Fibroblast of skin of left quadriceps (primary cell): ENCODE measurements at places on chromosomes 4 and X.

DNA sequence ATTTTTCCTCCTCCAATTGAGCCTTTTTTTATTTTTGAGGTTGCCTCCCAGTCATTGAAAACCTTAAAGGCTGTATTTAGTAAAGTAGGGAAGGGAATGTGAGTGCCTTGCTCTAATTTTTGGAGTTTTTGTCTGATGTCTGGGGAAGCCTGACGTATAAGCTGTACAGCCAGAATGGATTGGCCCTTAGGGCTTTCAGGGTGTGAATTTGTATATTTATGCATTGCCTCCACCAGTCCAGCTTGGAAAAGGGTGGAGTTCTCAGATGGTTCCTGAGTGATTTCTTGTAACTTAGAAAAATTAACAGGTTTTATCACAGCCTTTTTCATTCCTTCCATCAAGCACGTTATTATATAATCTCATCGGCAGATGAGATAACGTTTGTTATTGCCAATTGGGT, 8.6 kb upstream of the IL9R start:
- no peak for DNase-seq

DNA sequence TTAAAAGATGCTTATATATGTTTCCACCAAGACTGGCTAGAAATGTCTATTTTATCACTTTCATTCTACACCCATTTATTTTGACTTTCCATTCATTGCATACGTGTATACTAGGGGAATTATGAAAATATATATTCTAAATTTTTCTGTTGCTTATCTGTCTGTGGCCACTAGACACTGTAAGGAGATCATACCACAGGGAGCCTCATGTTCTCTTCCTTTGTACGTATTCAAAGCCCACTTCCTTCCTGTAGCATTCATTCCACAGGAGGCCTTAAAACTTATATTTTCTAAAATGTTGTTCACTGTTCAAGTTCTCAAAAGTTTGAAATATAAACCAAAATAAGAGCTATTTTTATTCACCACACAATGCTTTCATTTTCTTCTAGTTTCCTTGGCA, 1848.9 kb upstream of the TENM3 start:
- DNase-seq, result no peak

DNA sequence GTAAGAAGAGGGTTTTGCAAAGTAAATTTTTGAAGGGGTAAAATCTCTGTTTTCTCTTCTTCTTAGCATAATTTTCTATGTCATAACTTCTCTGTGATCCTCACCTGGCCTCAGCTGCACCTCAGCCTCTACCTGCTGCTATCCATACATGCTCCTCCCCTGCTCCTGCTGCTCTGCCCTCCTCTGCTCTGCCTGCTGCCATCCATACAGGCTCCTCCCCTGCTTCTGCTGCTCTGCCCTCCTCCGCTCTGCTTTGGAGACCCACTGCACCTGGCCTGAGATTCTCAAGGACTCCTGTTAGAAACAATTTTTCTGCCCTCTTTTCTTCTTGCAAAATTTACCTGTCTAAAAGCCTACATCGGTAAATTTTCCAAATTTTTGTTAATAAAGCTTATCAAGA, 388.6 kb upstream of the PITX2 start:
- DNase-seq, result no peak

- peak; percentile 5 for DNase-seq
Observed at GRCh38 chr4:6019316-6020263, 1.4 kb upstream of the C4orf50 start.

- peak; percentile 20 for DNase-seq
Observed at GRCh38 chr4:184147858-184148737, 69.6 kb downstream of the ENPP6 start.

GRCh38 chr4:38314663-38315062, 349.3 kb upstream of the KLF3 start:
- no peak for DNase-seq

GRCh38 chrX:2342874-2343273, 157.9 kb downstream of the DHRSX start:
- DNase-seq, result peak; percentile 33

DNA sequence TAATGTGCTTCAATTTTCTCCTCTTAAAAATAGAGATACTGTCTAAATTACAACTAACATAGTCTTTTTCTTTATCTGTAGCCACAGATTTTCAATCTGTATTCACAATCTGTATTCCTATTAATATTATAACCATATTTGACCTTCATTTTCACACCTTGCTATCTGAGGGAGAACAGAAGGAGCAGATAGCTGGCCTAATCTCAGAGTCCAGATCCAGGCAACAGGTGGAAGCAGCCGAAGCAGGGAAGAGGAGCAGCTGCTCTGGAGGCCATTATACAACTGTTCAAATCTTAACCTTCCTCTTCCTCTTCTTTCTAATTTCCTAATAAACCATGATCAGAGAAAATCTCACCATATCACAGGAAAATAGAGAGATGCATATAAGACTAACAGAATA, 14.2 kb downstream of the SEPSECS start:
- DNase-seq, result no peak

DNA sequence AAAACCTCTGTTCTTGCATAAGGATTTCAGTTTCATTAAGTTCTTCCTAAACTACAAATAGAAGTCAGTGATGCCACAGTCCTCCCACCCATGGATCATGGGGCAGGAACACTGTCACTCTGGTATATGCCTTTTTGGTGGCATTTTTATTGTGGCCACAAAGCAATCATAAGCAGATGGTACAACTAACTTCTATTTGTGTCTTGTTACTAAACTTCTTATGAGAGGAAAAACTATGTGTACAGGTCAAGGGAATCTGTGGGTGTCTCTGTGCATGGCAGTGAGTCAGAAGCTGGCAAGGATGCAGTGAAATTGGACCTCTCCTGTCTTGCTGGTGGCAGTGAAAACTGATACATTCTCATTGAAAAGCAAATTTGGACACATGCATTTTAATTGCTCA, 245.0 kb upstream of the GPC4 start:
- no peak for DNase-seq

DNA sequence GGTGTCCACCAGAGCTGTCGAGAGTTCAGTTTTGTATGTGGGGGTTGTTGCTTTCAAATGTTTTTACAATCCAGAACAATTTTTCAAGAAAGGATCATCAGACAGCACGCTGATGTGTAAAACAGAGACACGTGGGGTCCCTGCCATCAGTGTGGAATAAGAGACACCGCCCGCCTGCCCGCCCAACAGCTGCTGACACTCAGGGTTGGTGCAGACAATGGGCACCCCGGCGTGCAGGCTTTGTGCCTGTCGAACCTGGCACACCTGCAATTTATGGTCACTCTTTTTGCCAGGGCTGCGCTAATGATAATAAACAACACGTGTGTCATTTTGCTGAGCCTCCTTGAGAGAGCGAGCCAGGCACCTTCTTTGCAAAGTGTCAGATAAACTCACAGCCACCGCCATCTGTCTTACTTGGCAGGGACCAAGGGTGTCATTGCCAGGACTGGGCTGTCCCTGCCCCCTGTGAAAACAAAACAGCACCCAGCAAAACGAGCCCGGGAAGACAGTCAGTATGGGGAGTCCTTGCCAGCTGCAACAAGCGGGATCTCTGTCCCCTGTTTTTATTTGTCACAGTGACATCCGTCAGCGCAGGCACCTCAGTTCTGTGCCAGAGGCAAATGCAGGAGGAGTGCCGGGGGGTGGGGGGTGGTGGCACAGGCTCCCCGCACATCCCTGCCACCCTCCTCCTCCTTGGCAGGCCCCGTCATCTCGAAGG, 69.1 kb downstream of the PSAPL1 start:
- no peak for DNase-seq

GRCh38 chr4:90842960-90843359, 715.8 kb downstream of the CCSER1 start:
- DNase-seq, result no peak

DNA sequence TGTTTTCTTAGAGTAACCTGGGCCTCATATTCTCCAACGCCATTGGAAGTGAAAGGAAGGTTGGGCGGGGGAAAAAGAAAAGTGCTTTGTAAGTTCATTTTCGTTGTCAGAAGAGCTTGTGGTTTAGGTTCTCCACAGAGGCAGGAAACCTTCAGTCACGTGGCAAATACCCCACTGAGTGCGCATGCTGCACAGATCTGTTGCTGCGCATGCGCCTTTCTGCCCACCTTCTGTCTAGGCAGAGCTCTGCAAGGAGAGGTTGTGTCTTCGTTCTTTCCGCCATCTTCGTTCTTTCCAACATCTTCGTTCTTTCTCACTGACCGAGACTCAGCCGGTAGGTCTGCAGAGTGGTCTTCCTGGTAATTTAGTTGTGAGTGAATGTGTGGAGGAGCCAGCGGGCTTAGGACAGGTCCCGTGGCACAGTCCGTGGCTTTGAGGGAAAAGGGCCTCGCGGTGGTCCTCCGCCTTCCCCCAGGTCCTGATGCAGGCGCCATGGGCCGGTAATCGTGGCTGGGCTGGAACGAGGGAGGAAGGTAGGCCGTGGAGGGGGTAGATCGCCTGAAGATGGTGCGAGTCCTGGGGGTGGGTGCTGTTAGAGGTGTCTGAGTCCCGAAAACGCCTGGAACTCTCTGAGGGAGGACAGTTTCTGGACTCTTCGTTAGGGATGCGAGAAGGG, at the start of gene PAGE5:
TSS of gene PAGE5 (plus strand) at position 228 of the 676 bp plus-strand sequence. CDS start 1,037 bp downstream, outside the sequence.
- no peak for DNase-seq

DNA sequence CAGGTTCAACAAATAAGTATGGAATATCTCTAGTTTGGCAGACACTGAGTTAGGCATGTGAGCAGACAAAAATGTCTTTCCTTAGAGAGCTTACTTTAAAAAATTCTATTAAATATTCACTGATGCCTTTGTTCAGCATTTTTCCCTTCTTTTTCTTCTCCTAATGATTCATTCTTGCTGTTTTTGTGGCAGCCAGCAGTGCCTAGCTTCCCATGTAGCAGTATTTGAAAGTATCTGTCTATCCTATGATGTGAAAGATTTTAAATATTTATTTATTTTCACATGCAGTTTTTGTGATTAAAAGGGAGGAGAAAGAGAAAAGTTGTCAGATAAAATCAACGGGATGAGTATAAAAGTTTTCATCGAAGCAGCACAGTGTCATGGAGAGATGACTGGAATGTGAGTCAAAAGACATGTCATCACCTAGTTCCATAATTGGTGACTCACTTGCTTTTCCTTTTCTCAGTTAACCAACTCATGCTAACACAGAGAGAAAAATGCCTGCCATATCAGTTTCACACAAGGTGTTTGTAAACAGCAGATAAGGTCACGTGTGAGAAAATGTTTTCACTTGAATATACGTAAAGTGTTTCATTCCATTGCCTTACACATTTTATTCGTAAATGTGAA, 69.8 kb downstream of the BMPR1B start:
- peak; percentile 46 for DNase-seq

DNA sequence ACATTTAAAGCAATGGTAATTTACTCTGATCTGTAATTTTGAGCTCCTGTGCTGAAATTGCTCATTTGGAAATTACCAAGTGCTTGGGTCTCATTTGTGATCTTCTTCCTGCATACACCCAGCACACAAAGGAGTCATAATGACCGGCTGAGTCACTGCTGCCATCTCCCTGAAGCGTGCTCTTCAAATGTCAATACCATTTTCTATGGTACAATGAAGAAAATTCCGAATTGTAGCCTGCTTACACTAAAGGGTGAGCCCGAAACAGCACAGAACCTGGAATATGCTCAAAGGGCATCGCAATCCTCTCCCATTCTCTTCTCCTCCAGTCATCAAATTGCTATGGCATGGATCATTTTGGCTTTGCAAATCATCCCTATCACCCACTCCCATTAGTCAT, 140.5 kb downstream of the GRIA3 start:
- no peak for DNase-seq

- DNase-seq, result no peak
Observed at GRCh38 chr4:164357957-164358356, 396.0 kb upstream of the SMIM31 start.

GRCh38 chrX:107747596-107748161, 27.9 kb downstream of the TSC22D3 start:
- no peak for DNase-seq

DNA sequence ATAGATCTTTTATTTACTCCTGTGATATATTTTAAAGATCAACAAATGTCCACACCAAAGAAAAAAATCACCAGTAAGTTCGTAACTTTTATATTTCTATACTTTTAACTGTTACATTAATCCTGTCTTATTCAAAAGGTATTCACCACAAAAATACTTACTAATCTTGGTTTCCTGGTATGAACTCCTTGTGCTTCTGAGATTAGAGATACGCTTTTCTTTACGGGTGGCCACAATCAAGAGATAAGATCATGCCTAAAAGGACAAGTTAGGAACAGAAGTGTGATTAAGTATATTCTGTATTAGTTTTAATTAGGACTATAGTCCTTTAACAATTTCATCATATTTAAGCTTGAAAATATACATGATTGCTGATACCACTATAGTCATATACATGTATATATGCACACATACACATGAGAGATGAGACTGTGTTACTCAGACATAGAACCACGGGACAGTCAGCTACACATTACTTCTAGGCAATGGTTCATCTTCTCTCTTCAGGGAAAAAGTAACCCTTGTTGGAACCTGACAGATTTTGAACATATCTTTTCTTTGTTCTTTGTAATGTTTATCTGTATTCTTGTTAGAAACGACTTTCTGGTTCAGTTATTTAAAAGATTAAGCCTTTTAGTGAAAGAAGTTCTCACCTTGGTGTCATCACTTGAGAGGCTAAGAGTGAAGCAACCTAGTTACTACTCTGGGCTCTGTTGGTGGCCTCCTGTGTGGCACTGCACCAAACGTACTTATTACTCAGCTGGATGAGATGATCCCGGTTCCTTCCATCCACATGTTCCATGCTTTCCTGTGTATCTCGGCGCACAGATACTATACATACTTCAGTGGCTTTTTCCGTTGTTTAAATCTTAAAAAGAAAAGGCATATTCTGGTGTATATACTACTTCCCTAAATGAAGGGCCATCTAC, 146.1 kb downstream of the CBR4 start:
- DNase-seq, result no peak

DNA sequence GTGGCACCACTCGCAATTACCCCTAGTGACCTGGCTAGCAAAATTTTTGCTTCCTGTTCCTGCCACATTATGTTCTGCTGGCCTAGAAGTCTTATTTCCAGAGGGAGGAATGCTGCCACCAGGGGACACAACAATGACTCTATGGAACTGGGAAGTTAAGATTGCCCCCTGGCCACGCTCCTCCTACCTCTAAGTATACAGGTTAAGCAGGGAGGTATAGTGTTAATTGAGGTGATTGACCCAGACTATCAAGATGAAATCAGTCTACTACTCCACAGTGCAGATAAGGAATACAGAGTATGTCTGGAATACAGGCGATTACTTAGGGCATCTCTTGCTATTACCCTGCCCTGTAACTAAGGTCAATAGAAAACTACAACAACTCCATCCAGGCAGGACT, 48.8 kb upstream of the SMARCAD1 start:
- no peak for DNase-seq

DNA sequence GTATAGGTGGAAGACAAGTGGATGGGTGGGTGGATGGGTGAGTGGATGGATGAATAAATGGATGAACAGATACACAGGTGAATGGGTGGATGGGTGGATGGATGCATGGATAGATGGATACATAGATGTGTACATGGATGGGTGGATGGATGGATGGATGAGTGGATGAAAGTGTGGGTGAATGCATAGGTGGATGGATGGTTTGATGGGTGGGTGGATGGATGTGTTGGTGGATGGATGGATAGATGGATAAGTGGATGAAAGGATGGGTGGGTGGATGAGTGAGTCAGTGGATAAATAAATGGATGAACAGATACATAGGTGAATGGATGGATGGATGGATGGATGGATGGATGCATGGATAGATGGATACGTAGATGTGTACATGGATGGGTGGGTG, 1.6 kb downstream of the CRLF2 start:
- no peak for DNase-seq
